ENCODE measurements at places on chromosomes 12 and 14.

GRCh38 chr12:56114084-56114483 lies 2.3 kb upstream of the RPL41 start:
- DNase-seq = no peak

- peak; percentile 21 for DNase-seq
Measured at GRCh38 chr12:27779416-27779919, 565 bp upstream of the KLHL42 start.

GRCh38 chr12:69688471-69689427 lies 10.4 kb downstream of the BEST3 start:
- DNase-seq = no peak

- DNase-seq = no peak
Measured at GRCh38 chr14:36057452-36058116, 118.9 kb downstream of the PTCSC3 start.

- DNase-seq = no peak
Measured at GRCh38 chr14:35380794-35381193, 23.8 kb downstream of the NFKBIA start.

GRCh38 chr14:89910691-89911009 lies 43.9 kb downstream of the EFCAB11 start:
- DNase-seq = no peak

DNA sequence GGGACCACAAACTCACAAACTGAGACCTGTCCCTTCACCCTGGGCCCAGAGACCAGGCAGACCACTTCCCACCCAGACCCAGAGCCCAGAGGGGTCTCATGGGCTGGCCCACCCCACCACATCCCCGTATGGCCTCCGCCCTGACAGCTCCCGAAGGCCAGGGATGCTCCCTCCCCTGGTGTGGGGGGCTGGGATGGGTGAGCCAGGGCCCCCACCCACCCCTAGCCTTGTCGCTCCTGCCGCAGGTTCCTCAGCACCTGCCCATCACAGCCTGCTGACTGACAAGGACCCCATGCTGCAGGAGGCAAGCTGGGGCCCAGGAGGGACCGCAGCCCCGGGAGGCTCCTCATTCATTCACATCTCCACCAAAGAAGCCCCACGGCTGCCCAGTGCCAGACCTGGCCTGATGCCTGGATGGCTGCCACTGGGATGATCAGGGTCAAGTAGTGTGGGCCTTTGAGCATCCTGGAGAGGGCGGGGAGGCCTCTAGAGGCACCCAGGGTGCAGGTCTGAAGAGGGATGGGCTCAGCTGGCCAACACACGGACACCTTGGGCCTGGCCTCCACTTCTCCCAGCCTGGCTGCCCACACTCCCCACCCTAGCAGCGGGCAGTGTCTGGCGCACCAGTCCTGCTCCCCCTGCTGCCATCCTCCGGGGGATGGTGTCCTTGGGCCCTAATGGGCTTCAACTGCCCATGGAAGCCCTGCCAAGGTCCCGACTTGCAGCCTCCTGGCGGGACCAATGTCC lies 24.7 kb upstream of the GPR132 start:
- DNase-seq = no peak

DNA sequence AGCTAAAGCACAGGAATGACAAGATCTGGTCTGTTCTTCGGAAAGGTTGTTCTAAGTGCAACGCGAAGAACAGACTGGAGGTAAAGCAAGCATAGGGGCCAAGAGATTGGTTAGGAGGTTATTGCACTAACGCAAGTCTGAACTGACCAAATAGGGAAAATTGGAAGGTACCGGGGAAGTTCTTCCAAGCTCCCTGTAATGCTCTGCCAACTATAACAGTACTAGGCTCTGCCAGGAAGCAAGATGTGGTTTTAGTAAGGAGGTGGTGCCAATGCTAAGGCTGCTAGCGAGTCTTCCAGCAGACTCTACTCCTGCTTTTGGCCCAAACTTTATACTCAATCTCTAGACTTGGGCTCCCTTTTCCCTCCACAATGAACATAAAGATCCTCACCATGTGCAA lies 138.6 kb downstream of the PAWR start:
- DNase-seq = no peak

DNA sequence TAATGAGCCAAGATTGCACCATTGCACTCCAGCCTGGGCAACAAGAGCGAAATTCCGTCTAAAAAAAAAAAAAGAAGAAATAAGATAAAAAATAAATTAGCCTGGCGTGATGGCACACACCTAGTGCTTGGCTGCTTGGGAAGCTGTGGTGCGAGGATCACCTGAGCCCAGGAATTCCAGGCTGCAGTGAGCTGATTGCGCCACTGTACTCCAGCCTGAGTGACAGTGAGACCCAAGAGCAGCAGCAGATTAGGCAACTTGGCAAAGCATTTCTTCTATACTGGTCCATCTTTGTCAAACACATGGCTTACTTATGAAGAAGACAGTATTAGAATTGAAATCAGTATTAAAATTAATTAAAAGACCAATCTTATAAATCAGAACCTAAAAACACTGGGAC lies 6.3 kb downstream of the GON7 start:
- DNase-seq = no peak

- no peak for DNase-seq
Measured at GRCh38 chr12:22082190-22082701, 36.2 kb downstream of the CMAS start.

DNA sequence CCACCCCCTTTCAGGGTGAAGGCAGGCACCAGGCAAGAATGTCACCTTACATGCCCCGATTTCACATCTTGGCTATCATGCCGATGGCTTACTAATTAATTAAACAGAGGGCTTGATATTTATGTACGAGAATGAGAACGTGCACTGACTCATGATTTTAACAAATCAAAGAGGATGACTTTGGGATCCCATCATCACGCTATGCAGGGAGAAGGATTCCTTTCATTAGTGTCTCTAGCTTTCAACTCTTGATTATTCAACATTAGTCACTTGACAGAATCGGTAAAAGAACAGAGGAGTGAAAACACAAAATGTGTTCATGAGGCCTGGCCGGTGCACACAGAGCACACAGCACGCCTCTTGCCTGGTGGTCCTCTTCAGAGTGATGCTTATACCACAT lies 80.6 kb downstream of the PRKAB1 start:
- no peak for DNase-seq

DNA sequence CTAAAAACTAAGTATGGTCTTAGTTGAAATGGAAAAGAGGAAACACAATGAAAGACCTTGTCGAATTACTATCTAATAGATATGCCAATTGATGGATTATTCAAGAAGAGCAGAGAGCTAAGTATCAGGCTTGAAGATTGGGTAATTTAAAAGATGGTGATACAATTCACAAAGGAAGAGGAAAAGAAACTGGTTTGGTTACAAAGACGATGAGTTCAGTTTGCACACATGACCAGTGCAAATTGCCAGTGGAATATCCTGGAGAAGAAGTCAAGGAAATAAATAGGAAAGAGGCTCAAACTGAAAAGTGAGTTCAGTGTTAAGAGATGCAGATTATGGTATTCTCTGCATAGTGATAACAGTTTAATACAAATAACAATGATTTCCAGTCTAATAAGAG lies 2.5 kb upstream of the RAP1B start:
- DNase-seq = no peak

- DNase-seq = no peak
Measured at GRCh38 chr12:11676052-11676451, 26.6 kb downstream of the ETV6 start.

DNA sequence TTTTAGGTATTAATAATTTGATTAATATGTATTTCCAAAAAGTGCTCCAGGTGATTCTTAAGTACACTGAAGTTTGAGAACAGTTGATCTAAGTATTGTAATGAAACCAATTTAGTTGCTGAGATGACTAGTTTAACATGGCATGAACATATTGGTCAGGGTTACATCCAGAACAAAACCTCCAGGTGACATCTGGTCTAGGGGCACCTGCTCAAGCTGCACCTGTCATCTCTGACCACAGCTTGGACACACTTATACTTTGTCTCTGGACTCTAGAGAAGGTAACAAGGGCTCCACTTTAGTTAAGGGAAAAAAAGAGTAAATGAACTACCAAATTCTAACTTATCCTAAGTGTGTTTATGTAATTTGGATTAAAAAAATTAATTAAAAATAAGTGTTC lies 8.1 kb downstream of the ARID2 start:
- DNase-seq = no peak

- no peak for DNase-seq
Measured at GRCh38 chr12:131672941-131673887, 37.7 kb upstream of the SFSWAP start.

- DNase-seq = no peak
Measured at GRCh38 chr14:77511486-77512162, 13.0 kb upstream of the ISM2 start.

DNA sequence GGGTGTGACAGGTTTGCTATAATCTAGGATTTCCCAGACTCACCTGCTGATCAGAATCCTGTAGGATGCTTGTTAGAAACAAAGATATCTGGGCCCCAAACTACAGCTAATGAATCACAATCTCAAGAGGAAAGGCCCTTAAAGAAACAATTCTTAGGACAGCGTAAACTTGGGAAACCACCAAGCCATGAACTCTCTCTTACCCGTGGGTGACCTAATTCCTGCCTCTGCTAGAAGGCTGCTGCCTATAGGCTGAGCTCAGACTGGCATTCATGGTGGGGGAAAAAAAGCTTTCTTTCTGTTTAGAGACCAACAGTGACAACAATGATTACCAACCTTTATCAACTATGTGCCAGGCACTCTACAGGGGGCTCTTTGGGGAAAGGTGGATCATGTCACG lies 213.9 kb upstream of the FKBP4 start:
- DNase-seq = no peak

DNA sequence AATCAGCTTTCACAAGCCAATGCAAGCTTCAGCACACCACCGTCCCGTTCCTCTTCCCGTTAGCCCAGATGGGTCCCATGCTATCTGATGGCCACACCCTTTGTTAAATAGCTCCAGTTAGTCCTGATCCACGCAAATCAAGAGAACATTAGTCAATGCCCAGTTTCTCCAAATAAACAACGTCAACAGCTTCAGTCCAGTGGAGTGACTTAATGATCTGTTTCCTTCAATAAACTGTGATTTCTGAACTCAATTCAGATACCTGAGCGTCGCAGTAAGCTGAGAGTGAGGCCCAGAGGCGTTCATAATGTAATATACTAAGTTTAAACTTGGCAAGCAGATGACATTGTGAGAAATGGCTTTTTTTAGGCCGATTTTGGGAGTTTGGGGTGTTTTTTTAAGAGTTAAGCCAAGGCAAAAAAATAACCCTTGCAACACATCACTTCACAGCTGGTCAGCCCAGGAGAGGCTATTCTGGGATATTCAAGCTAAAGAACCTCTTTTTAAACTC lies 112.3 kb downstream of the ZFP36L1 start:
- no peak for DNase-seq

DNA sequence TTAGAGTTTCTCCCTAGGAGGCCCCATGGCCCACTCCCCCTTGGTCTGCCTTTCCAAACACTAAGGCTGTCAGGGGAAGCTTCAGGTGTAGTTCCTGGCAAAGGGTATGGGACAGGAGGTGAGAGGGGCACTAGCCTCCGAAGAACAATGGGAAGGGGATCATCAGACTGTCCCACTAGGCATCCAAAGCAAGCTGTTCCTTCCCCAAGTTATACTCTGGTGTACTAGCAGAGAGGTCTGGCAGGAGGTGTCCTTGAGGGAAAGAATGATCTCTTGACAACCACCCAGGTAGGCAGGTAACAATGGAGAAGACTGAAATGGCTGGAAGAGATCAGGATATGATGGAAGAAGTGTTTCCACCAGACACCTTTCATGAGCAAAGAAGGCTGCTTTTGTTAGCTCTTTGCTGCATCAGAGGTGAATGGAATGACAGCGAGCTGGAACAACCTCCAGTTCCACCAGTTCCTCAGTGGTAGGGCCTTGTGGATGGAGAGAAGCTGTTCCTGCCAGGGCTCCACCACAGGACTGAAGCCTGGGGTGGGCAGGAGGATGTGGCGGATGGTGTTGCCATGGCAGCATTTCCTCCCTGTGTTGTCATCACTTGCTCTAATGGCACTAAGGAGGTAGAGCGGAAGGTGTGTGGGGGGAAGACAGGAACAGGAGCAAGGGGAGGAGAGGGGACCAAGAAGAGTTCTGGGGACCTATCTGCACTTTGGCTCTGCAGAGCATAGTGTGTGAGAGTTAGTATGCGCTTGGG lies 2.3 kb upstream of the AGAP2 start:
- DNase-seq = peak; percentile 84

GRCh38 chr12:123713823-123714585 lies 1.9 kb downstream of the ATP6V0A2 start:
- DNase-seq = no peak

DNA sequence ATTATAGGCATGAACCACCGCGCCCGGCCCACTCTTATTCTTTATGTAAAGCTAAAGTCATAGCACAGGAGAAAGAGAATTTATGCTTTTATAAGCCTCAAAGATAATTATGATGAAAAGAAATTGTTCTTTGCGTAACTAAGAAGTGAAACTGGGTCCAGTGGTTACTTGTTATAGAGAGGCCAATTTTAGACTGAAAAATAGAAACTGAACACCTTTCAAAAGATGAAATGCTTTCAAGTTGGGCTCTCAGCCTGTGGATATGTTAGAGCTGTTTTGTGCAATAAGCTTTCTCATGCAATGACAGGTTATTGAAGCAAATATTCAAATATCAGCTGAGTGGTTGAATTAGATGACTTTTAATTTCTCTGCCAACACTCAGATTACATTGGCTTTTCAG lies 7.9 kb downstream of the TMEM253 start:
- DNase-seq = no peak

DNA sequence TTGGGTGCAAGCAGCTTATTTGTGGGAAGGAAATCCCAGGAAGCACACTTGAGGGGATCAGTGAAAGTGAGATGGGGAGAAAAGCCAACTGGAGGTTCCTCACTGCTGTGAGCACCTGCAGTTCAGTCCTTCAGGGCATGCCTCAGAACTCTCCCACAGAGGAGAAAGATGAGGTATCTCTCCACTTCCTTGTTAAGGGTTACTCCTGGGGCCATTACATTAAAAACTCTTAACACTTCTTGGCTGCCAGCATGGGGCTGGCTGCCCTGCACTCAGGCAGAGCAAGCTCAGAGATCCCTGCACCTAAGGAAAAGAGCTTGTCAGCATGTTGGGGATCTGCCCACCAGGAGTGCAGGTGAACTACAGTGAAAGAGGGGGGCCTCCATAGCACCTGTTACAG lies 28.8 kb downstream of the FERMT2 start:
- no peak for DNase-seq

DNA sequence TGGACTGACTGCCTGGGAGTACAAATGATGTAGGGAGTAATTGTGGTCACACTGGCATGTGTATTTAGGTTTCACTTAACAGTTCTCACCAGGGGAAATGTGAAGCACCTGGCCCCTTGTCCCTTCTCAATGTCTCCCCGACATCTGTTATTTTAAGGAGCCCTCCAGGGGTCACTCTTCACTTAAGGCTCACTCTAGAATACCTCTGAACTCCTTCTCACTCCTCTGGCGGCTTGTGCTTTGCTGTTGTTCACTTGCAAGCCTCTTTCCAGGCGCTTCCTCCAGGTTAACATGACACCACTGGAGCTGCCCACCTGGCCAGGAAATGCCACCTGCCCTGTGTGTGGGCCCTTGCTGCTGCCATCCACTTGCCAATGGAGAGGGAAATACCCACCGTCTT lies 56.5 kb upstream of the GZMB start:
- DNase-seq = no peak

- no peak for DNase-seq
Measured at GRCh38 chr14:94632305-94632590, 20.1 kb downstream of the SERPINA3 start.

- DNase-seq = no peak
Measured at GRCh38 chr12:6522193-6522592, 12.1 kb upstream of the GAPDH start.
